ENCODE measurements at places on chromosomes 4 and X.

DNA sequence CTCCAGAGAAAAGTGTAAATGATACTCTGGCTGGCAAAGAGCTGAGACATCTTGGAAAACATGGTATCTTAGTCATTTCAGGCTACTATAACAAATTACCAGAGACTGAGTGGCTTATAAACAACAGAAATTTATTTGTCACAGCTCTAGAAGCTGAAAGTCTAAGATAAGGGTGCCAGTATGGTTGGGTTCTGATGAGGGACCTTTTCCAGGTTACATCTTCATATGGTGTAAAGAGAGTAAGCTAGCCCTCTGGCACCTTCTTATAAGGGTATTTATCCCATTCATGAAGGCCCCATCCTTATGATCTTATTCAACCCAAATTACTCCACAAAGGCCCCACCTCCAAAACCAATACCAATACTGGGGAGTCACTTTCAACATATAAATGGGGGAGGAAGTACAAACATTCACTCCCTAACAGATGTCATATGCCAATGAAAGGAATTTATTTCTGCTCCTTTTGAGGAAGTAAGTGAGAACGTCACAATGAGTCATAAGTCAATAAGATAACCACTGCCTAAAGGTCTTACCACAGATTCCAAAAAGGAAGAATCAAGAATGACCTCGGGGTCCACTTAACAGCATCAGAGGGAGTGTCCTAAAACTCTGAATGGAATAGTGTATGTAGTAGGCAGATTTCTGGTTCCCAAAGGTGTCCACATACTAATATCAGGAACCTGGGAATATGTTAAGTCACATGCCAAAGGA, 246.6 kb downstream of the OPHN1 start:
- no peak for DNase-seq

GRCh38 chr4:159171287-159171686, 68.4 kb downstream of the RAPGEF2 start:
- peak; percentile 10 for DNase-seq

DNA sequence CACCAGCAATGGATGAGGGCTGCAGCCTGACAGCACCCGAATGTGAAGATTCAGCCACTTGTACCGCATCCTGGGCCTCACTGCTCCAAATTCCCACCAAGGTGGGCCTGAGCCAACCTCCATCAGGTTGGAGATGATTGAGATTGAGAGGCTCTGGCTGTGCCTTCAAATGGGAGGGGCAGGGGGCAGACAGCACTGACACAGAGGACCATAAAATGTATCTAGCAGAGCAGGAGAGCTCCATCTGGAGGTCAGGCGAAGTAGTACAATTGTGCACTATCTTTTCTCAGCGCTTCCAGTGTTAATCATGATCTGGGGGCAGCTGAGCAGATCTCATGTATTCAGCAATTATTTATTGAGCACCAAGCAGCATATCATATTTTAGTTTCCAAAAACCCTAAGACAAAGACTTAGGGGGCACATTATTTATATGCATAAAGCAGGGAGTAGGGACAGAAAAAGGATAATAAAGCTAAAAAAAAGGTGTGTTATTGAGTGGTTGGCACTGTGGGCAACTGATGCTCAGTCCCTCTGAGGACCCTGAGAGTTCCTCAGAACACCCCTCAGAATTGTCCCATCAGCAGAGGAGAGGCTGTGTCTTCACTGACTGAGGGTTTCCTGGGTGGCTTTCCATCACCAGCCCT, 31.6 kb upstream of the C1QTNF7 start:
- peak; percentile 55 for DNase-seq

- no peak for DNase-seq
Observed at GRCh38 chrX:98717970-98718369, 1692.1 kb downstream of the PCDH19 start.

GRCh38 chrX:123223409-123223808, 39.3 kb downstream of the GRIA3 start:
- DNase-seq = no peak

- DNase-seq = no peak
Observed at GRCh38 chr4:182928061-182928460, 10.9 kb upstream of the DCTD start.

GRCh38 chr4:154366956-154367355, 124.6 kb downstream of the DCHS2 start:
- DNase-seq = no peak

DNA sequence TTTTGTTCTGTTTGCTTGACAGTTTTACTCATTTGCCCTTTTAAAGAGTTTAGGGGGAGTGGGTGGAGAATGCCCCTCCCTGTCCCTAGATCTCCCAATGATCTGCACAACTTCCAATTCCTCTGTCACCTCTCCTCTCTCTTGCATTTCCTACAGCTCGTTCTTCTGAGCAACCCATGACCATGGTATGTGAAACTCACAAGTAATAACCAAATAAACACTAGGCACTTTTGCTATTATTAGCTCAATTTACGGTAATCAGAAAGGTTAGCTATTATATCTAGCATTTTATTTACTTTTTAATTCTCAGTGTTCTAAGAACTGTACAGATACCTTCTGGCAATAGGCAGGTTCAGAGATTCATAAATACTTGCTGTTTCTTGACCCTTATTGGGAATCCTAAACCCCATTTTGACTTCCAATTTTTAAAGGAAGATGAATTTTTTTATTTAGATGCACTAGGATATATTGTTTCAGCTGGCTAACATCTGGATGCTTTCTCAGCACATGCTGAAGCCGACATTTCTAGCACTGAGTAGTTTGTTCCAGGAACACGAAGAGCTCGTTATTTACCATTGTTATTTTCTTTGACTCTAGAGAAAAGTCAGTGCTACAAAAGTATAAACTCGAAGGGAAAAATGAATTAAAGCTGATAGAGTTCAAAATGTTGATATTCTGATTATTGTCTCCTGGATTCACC, 194.7 kb upstream of the TLL1 start:
- no peak for DNase-seq

DNA sequence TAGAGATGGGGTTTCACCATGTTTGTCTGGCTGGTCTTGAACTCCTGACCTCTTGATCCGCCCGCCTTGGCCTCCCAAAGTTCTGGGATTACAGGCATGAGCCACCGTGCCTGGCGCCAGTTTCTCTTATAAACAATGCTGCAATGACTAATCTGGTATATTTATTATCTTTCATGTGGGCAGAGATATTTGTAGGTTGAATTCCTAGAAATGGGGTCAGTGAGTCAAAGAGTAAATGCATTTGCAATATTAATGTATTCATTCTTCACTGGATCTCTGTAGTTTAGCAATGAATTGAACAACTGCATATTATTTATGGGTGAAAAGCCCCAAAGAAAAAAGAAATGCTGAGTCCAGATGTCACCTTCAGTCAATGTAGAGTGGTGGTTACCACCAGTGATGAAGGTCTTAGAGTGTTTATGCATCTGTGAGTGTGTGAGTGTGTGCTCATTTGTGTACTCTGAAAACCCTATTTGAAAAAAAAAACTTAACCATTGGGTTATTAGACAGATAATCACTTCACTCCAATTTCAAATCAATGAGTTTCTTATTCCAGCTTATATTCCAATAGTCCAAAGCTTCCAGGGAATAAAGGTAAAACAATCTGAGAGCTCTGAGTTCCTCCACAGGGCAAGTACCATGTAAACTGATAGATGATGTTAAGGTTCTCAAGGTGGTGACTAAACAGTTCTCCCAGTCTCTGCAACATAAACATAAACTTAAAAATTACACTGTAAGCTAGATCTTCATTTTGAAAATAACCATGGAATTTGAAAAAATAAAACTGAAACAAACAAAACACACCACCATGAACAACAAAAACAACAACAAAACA, 22.6 kb upstream of the CD38 start:
- DNase-seq = peak; percentile 51

DNA sequence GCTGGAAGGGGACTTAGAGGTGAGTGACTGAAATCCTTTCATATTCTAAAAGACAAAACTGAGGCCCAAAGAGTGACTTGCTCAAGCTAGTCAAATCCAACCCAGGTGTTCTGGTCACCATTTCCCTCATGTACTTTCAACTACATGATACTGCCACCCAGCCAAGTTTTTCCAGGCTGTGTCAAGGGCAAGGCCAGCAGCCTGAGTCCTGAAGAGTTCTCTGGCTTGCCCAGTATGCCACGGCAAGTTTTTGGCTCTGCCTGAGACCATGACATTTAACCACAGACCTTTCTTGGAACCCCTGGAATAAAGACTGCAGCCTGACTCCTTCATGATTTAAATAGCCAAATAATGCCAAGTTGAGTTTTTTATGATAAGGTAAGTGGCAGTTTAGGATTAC, 10.7 kb upstream of the TMEM164 start:
- no peak for DNase-seq

DNA sequence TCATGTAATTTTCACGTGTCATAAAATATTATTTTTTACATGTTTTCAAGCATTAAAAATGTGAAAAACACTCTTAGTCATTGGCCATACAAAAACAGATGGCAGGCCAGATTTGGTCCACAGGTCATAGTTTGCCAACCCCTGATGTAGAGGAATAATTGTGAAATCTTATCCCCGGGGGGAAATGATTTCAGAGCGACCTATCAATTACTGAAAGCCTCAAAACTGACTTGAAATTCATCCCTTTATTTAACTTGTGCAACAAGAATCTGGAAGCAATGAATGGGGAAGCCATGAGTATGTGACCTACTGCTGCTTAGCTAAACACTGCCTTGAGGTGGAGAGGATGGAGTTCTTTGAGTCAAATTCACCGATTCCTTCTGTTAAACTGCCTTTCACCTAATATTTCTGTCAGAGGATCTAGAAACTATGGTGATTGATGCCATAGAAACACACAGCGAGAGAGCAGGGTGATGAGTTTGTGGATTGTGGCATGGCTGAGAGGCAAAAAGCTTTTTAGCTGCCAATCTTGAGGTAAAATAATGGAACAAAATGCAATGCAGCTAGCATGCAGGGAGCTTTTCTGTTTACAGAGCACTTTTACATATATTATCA, 30.3 kb upstream of the BRS3 start:
- no peak for DNase-seq

GRCh38 chr4:26252349-26253025, 68.3 kb upstream of the RBPJ start:
- no peak for DNase-seq

GRCh38 chr4:111323496-111323895, 700.6 kb upstream of the PITX2 start:
- DNase-seq = no peak

DNA sequence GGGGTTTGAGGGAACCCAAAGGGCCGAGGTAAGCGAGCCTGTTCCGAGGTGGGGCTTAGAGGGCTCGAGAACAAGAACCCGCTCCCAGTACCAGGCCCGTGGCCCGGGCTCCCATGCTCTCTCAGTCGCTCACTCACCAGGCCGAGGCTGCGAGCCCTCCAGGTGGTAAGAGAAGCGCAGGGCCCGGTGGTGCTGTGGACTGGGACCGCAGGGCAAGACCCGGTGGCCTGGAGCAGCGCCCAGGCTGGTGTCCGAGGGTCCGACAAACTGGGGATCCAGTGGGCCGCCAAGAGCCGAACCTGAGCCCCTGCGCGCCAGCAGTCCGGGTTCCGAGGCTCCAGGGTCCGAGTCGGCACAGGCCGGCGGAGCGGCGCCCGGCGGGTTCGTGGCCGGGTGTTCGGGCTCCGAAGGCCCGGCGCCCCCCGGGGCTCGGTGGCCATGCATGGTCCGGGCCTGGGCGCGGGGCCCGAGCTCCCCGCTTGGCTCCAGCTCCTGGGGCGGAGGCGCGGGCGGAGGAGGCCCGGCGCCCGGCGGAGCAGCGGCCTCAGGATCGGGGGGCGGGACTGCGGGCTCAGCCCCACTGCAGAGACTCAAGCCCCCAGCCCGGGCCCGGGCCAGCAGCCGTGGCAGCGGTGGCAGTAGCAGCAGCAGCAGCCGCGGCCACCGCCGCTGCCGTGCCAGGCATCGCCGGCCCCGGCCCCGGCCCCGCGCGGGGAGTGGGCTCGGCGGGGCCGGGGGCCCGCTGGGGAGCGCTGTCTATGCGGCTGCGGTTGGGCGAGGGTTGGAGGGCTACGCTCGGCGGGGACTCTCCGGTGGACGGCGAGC, 833 bp downstream of the FGD1 start:
- DNase-seq = no peak

- no peak for DNase-seq
Observed at GRCh38 chr4:14022456-14022855, 394.9 kb upstream of the BOD1L1 start.

- DNase-seq = no peak
Observed at GRCh38 chr4:184807797-184808712, 17.7 kb downstream of the ACSL1 start.

GRCh38 chr4:137968956-137969678, 273.0 kb downstream of the SLC7A11 start:
- no peak for DNase-seq

DNA sequence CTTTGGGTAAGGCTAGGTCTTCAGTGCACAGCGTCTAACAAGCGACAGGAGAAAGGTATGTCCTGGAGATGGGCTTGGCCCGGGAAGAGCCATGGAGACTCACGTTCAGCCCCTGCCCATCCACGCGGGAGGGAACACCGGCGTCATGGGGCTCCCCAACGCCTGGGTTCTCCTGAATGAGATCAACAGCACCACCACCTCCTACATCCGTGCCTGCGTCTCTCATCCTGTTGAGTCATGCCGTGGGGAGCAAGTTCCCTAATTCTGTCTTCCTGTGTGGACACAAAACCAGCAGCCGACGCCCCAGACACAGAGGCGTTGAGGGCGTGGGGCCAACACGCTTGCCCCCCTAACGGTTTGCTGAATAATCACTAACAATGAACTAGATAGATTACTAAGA, 20.1 kb upstream of the IL3RA start:
- DNase-seq = peak; percentile 18

DNA sequence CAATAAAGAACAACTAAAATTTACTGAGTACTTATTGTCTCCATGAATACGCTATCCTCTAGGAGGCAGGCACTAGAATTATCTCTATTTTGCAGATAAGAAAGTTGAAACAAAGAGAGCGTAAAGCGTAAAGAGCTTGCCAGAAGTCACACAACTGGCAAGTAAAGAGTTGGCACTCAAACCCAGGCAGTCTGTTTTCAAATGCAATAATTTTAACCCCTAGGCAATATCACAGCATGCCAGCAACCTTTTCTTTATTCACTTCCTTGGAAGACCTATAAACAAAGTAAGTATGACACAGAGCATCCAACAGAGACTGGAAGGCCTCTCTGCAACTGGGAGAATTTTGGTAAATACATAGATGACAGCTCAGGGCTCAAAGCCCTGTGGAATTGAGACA, 23.2 kb upstream of the AMELX start:
- DNase-seq = no peak

DNA sequence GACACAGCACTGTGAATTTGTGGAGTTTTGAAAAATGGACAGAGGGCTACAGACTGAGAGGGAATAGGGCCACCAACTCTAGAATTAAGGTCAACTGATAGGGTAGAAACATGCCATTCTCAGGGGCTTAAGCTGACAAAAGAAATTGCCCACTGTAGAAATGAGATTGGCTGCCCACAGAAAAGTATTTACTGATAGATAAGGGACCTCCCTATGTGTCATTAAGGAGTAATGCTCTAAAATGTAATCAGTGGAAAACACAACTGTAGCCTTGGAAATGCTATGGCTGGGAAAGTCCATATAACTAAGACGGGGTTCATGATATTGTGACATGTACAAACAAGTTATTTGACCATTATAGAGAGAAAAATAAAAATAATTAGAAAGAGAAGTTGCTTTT, 4.6 kb downstream of the RTL9 start:
- DNase-seq = no peak

Measured in stimulated activated CD4-positive, alpha-beta T cell treated with anti-CD3 and anti-CD28 coated beads, Interleukin-15, amount 100 ng/mL, for 48 hours (primary cell).